ENCODE measurements at places on chromosomes 1 and 21.

DNA sequence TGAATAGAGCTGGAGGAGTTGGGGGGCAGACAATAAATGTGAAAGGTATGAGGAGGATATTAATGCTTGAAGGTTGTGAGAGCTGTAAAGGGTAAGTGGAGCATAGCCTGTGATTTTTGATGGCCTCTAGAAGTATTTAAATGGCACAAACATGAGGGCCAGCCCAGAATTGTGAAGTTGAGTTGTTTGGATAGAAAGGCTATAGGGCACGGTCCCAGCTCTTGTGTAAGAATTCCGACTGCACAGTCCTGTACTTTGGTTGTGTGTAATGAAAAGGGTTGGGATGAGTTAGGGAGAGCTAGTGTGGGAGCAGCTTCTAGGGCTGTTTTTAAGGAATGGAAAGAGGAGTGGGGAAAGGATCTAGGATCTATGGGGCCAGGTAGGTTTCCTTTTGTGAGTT, 665.5 kb downstream of the USP25 start:
- DNase-seq = no peak

DNA sequence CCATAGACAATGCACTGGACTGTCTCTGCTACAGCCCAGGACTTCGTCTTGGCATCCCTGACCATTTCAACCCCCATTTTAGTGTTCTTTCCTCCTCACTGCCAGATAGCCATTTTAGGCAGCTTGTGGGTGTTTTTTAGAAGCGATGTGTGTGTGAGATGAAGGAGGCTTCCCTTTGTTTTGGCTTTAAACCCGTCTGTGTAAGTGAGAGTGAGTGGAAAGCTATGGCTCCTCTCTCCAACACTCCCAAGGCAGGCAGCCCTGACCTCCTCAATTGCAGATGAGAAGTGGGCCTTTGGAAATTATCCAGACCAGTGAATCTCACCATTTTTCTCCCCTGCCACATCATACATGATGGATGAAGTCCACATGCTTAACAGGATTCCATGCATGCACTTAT, 70.3 kb upstream of the PGBD5 start:
- DNase-seq = no peak

DNA sequence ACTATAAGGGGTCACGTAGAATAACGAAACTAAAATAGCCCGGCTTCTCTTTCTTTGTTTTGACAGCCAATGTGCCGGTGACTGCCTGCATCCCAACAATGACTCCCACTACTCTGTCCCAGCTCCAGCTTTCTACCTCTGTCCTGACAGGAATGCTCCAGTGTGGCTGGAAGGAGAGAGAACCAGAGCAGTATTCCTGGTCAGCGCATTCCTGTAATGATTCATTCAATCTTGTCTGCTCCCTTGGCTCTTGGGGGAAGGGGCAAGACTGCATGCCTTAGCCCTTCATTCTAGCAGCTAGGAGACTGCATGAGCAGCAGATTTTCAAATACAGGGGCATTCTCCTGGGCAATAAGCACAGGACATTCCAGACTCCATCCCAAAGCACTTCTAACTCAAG, 132.1 kb upstream of the PRMT6 start:
- peak; percentile 13 for DNase-seq

DNA sequence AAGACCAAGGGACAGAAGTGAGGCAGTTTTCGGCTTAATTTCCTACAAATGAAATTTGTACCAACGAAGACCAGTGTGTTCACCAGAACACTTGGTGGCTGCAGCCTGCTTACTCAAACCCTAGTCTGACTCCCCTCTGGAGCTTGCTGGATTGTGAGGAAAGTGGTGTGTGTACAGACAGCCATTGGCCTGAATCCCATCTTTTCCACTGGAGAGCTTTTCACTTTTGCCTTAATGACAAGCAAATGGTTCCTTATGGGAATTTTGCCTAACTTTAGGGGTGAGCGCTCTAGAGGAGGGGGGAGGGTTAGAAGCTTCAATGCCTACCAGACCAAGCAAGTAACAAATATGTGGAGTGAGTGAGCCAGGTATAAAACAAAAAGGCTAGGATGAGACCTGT, 17.3 kb downstream of the METTL13 start:
- DNase-seq = no peak

DNA sequence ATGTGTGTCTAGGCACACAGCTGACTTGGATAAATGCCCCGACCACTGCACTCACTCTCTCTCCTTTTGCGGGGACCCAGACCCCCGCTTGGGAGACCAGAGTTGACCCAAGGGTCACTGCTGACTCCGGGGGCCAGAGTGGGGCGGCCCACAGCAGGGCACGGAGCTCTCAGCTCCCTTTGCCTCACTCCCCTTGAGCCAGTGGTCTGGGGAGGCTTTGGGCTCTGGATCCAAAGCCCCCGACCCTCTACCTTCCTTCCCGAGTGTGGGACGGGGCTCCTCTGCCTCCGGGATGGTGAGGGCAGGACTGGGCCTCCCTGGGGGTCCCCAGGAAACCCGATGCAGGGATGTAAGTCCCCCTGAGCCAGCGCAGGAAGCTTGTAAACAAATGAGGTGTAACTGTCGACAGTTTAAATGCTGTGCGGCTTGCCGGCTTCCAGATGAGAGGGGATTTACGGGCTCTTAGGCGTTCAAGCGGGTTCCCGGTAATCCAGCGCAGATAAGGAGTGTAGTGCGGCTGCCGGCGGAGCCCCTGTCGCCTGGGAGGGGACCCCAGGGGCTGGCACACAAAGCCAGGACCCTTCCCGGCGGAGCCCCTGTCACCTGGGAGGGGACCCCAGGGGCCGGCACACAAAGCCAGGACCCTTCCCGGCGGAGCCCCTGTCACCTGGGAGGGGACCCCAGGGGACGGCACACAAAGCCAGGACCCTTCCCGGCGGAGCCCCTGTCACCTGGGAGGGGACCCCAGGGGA, 7.4 kb downstream of the ACTRT2 start:
- DNase-seq = no peak

- no peak for DNase-seq
Observed at GRCh38 chr1:3176820-3177219, 107.8 kb downstream of the PRDM16 start.

DNA sequence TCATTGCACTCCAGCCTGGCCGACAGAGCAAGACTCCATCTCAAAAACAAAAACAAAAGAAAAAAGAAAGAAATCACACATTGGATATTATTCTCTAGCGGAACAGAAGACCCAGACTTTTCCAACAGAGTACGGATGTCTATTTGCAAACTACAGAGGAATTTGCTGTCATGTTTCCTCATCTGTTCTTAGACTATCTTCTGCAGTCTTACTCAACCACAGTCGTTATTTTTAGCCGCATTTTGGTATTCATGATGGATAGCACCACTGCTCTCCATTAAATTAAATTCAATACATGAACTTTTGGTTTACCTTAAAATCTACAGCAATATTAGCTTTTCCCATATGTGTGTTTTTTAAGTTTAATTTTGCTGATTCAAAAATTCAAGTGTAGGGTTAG, 14.2 kb upstream of the HEATR1 start:
- no peak for DNase-seq

DNA sequence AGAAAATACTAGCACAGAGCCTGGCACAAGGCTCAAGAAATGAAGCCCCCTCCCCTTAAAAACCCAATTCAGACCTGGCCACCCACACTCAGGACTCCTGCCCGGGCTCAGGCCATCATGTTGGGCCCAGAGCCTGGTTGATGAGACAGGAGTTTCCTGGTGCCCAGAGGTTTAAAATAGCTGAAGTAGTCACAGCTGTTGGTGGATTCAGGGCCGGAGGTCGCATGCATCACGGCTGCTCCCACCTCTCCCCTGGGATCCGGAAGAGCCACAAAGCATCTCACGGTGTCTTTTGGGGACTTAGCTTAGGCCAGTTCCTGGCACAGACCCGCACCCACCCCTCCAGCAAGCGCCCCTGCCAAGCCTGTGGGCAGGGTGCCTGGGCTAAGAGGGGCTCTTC, 2.6 kb upstream of the PADI2 start:
- DNase-seq = no peak

DNA sequence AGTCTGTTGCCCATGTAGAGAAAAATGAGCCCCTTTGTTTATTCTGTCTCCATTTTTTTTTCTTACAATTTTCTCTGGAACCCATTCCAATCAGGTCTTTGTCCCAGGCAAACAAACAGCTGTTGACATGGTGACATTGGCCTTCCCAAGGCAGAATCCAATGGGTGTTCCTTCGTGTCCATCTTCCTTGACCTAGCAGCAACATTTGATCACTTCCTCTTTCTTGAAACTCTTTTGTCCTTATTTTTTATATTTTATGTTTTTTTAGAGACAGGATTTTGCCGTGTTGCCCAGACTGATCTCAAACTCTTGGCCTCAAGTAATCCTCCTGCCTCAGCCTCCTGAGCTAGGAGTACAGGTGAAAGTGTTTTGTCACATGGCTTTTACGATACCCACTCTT, 65.4 kb upstream of the CACNA1E start:
- DNase-seq = no peak

- DNase-seq = no peak
Observed at GRCh38 chr1:96842215-96842614, 120.6 kb downstream of the PTBP2 start.

DNA sequence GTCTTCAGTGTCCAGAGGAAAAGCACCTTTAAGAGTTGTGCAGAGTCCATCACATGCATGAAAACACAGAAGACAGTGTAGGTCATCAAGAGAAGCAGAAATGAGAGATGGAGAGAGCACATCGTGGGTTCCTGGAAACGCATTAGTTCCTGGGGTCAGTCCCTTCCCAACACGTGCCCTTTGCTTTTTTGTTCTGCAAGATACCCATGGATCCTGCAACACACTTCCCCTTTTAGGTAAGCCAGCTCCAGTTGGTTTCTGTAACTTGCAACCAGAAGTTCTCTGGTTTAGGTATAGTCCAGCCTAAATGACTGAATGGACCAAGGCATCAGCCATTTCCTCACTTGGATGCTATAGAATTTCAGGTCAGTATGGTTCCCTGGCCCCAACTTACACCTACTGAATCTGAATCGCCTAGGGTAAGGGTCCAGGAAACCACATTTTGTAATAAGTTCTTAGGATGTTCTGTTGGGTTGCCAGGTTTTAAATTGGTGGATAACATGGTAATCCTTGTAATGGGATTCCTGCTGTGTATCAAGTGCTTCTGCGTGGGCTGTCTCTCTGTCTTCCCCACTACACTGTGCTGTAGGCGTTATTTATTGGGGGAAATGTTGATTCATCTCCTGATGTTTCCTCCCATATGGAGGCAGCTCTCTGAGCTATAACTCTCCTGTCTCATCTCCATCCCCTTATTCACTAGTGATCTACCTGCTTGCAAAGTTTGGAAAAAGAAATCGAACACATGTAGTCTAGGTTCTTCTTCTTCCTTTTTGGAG, 230.6 kb downstream of the TNR start:
- DNase-seq = no peak

- DNase-seq = peak; percentile 57
Observed at GRCh38 chr1:160116283-160117147, 956 bp downstream of the ATP1A2 start.

GRCh38 chr1:214603819-214604252, 841 bp downstream of the CENPF start:
- DNase-seq = no peak

GRCh38 chr21:16370186-16370585, 640.4 kb downstream of the USP25 start:
- DNase-seq = no peak

- peak; percentile 93 for DNase-seq
Observed at GRCh38 chr1:51642739-51643142, 25.8 kb downstream of the OSBPL9 start.

DNA sequence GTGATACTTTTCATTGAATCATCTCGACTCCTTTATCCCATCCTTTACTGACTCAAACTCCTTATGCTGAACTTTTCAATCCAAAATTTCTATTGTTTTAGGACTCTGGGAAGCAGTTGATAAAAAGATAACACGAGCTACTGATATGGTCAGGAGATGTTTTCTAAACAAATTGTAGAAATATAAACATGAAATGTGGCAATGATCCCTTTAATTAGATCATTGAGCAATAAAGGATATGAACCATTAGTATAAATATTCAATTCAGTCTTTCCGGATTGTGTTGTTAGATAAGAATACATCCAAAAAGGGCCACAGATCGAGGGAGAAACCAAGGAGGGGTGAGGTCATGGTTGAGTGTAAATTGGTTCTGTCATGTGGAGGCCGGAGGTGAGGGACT, 88.4 kb downstream of the NID1 start:
- no peak for DNase-seq

DNA sequence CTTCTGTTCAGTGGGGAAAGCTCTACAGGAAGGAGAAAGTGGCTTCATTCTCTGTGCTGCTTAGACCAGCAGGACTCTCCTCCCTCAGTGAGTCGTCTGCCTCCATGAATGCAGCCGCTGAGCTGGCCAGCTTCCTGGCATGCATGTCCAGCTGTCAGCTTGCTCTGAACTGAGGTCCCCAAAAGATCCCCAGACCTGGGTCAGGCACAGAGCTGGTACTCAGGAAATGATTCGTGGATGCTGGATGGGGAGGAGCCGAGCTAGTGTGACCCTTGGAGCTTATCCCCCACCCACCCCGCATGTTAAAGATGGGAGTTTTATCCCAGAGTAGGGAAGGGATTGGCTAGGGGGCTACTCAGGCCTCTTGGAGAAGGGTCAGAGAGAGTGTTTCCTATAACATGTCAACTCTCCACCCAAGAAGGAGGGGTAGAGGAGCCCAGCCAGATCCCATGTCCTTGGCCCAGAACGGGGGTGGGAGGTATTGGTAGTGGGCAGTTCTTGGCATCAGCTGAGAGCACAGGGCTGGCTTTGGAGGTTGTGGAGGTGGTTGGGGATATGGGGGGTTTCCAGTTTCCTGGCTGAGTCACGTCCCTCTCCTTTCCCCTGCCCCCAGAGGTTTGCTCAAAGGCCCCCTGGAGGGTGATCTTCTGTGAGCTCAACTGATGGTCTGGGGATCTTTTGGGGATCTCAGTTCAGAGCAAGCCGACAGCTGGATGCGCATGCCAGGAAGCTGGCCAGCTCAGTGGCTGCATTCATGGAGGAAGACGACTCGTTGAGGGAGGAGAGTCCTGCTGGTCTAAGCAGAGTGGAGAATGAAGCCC, 110.1 kb downstream of the FOXD2 start:
- DNase-seq = no peak

- DNase-seq = peak; percentile 37
Observed at GRCh38 chr21:43866260-43866629, 1.2 kb downstream of the AGPAT3 start.

DNA sequence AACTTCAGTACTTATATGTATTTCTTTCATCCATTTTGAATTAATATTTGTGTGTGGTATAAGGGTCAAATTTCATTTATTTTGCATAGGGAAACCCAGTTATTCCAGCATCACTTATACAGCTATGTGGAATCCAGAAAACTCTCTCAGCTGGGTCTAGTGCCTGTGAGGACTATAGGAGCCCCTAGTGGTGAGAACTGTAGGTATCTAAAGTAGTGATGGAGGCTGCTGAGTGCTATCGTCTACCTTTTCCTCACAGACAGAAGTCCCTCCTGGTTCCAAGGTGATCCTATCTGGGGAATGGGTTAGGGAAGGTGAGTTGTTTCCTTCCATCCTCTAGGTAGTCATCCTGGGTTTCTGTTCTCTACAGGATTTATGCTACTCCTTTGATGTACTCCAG, 352.0 kb upstream of the C1orf87 start:
- DNase-seq = no peak

DNA sequence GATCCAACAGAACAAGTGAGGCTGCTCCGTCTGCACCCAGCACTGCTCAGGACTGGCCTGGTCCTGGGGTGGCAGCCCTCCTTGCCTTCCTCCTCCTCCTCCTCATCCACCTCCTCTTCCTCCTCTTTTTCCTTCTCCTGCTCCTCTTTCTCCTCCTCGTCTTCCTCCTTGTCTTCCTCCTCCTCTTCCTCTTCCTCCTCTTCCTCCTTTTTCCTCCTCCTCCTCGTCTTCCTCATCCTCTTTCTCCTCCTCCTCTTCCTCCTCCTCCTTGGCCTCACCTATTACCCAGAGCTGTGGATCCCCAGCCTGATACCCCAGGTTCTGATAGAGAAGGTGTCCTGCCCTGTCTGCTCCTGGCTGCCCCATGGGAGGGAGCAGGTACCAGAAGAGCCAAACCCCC, 16.6 kb upstream of the MFN2 start:
- DNase-seq = no peak

Measured in HFFc6 (cell line).